ENCODE measurements at places on chromosomes 12 and 14. TPM values are rescaled to one million over a fixed set of nuclear protein-coding genes. Genes with fewer than 3 reads are reported as not detected.

- DNase-seq: no peak
Observed at GRCh38 chr14:64459405-64460136, 5.7 kb upstream of the AKAP5 start.

DNA sequence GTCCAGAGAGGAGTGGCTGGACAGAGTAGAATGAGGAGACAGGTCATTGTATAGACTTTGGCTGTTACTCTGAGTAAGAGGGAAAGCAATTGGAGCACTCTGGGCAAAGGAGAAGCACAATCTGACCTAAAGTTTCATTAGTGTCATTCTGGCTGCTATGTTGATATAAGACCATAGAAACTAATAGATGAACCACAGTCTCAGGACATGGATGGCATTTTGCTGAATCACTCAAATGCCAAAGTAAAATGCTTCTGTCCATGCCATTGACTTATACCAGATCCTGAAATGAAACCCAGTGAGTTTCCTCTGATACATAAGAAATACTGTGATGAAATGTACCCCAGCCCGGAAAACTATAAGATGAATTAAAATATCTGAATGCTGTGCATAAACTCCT, 65.8 kb upstream of the COCH start:
- DNase-seq: no peak

DNA sequence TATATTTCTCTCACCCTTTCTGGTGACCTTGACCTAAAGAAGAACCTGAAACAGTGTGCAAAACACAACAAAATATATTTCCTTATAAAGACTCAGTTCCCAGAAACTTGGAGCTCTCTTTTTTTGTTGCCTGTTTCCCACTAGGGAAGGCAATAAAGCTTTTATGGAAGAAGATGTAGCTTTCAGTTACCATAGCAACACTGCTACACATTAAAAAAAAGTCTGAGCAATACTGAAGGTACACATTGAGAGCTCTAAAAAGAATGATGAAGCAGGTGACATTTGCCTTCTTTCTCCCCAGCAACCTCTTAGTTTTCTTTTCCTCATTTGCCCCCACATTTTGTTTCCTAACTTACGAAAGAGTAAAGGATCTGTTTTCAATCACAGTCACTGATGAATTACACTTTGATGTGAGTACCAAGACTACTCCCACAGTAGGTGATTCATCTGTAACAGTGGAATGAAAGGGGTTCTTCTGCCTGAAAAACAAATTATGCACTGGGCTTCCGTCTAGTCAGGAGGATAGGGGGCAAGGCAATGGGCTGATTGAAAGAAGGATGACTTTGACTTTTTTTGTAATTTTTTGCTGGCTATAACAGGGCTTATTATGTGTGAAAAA, 1.1 kb upstream of the CATSPERB start:
- no peak for DNase-seq

DNA sequence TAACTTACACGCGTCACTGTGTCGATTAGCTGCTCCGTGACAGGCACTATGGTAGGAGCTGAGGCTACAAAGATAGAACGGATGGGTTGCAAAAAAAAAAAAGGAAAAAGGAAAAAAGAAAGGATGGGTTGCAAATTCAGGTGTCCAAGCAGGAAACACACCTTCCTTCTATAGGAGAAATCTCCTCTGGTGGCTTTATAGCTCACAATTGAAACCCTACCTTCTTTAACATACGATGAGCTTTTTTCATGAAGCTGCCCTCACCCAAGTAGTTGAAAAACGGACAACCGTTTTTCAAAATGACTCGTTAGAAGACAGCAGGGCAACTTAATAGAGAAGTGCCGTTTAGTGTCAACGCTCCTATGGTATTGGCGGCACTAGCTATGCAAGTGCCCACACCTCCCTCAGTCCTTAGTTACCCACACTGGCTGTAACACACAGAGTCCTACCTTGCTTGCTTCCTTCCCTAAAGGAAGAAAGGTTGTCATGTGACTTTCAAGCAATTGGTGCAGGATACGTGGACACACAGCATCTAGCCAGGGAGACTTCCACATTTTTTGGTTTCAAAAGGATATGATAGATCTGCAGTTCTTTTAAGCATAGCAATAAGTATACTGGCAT, 682 bp upstream of the TRIP11 start:
- DNase-seq: peak; percentile 11

GRCh38 chr12:128079446-128079845, 187.5 kb upstream of the TMEM132C start:
- DNase-seq: no peak

- DNase-seq: peak; percentile 6
Observed at GRCh38 chr12:106883426-106883825, 72.3 kb upstream of the TMEM263 start.

- DNase-seq: no peak
Observed at GRCh38 chr14:91127924-91128323, 14.1 kb downstream of the DGLUCY start.

GRCh38 chr12:47207340-47207717, 127.6 kb upstream of the AMIGO2 start:
- no peak for DNase-seq

DNA sequence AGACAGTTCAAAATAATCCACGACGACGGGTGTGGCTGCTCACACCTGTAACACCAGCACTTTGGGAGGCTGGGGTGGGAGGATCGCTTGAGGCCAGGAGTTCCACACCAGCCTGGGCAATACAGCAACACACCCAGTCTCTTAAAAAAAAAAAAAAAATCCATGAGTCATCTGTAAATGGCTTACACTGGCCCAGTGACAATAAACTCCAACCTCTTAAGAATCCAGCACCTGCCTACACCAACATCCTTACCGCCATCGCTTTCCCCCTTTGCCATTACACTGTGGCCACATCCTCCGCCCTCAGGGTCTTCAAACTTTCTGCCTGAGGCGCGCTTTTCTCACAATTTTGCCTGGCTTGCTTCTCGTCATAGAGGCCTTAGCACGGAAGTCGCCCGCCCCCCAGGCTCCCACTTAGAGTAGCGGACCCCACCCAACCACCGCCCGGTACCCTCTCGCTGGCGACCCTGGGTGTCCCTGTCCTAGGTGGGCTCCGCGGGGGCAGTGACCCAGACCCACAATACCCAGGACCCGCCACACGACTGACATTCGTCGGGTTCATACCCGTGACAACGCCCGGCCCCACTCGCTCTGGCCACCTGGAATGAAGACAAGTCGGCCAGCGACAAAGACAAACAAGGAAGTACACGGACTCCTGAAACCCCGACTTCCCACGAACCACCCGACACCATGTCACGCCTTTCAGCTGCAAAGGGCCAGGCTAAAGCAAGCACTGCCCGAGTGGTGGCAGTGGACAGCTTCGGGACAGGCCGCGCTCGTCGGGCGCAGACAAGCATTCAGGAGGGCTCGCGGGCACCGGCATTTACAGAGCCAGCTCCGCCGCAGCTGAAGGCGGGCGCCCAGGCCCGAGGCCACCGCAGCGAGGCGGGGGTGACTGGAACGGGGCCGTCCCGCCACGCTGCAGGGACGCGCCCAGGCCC, 636 bp downstream of the GOLGA3 start:
- DNase-seq: peak; percentile 46

GRCh38 chr12:105330931-105331804, 677 bp downstream of the C12orf75 start:
- DNase-seq: no peak

GRCh38 chr14:47555333-47555732, 120.1 kb downstream of the MDGA2 start:
- DNase-seq: peak; percentile 2

GRCh38 chr12:55885113-55885512, 42.4 kb upstream of the MMP19 start:
- no peak for DNase-seq

DNA sequence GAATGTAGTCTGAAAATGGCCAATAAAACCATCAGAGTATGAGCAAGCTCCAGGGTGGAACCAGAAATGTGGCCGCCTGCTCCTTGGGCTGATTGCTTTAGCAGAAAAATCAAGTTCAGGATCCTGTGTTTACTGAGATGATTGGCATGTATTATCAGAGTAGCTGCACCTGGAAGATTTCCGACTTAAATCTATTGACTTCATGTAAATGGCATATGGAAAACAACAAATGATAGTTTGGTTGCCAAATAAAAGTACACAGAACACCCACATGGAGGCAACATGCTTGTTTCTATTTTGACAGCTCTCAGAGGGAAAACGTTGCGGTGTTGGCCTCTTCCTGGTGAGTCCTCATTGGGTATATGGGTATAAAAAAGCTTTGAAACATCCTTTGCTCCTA, 31.3 kb downstream of the SOCS2 start:
- DNase-seq: no peak

DNA sequence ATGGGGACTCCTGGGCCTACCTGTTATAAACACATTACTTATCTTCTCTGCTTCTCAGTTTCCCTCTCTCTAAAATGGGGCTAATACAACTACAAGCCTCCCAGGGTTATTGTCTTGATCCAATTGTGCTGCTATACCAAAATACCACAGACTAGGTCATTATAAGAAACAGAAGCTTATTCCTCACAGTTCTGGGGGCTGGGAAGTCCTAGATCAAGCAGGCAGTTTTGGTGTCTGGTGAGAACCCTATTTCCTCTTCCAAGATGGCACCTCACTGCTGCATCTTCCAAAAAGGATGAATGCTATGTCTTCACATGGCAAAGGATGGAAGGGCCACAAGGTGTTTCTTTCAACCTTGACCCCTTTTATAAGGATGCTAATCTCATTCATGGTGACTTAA, 732.9 kb upstream of the TBX3 start:
- DNase-seq: no peak

- no peak for DNase-seq
Observed at GRCh38 chr12:54210400-54210790, 21.6 kb upstream of the SMUG1 start.

DNA sequence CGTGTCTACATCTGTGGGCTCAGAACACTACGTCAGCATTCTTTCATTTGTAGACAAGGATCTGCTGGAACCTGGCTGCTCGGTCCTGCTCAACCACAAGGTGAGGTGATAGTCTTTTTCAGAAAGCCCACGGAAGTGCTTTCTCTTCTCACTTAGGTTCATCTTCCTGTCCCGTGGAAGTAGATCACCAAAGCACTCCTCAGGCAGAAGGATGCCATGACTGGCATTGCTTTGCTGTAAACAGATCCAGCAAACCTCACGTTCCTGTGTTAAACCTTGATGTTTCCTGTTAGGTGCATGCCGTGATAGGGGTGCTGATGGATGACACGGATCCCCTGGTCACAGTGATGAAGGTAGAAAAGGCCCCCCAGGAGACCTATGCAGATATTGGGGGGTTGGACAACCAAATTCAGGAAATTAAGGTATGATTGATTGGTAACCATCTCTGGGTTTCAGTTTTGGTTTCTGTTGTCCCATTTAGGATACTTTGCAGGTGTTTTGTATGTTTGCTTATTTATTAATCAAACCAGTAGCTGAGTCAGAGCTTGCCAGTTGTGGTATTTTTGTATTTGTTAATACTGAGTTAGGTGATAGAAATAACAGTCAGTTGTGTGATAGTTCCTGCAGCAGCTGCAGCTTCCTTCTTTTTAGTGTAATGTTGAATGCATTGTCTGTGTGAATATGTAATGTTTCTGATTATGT, 7.5 kb downstream of the PSMC1 start:
- no peak for DNase-seq

- no peak for DNase-seq
Observed at GRCh38 chr14:105533391-105533790, 7.0 kb downstream of the TMEM121 start.

GRCh38 chr14:74636424-74637177, 24.6 kb upstream of the LTBP2 start:
- no peak for DNase-seq

DNA sequence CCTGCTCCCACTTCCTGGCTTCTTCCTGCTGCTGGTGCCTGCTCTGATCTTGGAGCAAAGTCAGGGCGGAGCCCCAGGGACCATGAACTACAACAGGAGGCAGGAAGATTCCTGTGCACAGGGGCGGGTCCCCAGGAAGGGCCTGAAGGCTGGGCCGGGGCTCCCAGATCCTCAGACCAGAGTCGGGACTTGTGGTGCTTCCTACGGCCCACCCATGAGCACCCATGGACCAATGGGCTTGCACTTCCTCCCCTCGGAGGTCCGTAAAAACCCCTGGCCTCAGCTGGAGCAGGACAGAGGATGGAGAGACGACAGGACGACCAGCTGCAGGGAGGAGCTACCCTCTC, 1287.1 kb downstream of the TMEM121 start:
- DNase-seq: no peak

DNA sequence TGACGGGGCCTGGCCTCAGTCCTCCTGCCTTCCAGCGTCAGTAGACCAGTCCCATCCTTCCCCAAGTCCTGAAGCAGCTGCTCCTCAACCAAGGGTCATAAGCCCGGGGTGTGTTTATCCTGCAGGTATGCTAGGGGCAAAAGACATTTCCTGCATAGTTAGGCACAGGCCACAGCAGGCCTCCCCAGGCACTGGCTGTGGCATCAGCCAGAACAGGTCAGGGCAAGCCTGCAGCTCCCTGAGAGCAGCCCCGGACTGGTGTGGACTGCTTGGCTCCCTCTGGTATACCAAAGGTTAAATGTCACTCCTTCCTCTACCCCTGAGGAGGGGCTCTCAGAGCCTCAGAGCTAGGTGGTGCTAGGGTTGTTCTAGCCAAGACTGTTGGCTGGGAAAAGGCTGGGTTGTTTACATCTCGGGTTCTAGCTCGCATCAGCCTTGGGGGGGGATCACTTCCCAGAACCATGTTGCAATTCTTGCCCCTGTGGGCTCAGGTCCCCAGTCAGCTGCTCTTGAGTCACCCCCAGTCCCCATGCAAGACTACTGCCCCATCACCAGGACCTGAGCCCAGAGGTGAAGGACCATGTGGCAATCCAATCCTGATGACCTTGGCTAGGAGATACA, 2.9 kb downstream of the MMP14 start:
- DNase-seq: no peak

The PROX2 gene
- total RNA-seq: not detected

The LMO3 gene
- total RNA-seq: not detected

The RBM19 gene
- total RNA-seq: 15.1 TPM

The CLMN gene
- 1.8 TPM for total RNA-seq

The PHC1 gene
- total RNA-seq: 7.3 TPM

The PLXNC1 gene
- 0.07 TPM for total RNA-seq

The COL2A1 gene
- not detected for total RNA-seq

The OR4N2 gene
- total RNA-seq: not detected

The TSPAN11 gene
- not detected for total RNA-seq

The IKZF4 gene
- total RNA-seq: 2.4 TPM

The PLEKHH1 gene
- total RNA-seq: 5.0 TPM

The FAM181A gene
- total RNA-seq: not detected

The FUT8 gene
- total RNA-seq: 27.6 TPM
